K562 (cell line): ENCODE measurements at places on chromosomes 12 and 14. TPM values are rescaled to one million over a fixed set of nuclear protein-coding genes. Genes with fewer than 3 reads are reported as not detected.

The SPTB gene
- polyA plus RNA-seq = 16.9 and 17.1 TPM in 2 replicates

The USP44 gene
- 2.3 and 2.9 TPM in 2 replicates for polyA plus RNA-seq

DNA sequence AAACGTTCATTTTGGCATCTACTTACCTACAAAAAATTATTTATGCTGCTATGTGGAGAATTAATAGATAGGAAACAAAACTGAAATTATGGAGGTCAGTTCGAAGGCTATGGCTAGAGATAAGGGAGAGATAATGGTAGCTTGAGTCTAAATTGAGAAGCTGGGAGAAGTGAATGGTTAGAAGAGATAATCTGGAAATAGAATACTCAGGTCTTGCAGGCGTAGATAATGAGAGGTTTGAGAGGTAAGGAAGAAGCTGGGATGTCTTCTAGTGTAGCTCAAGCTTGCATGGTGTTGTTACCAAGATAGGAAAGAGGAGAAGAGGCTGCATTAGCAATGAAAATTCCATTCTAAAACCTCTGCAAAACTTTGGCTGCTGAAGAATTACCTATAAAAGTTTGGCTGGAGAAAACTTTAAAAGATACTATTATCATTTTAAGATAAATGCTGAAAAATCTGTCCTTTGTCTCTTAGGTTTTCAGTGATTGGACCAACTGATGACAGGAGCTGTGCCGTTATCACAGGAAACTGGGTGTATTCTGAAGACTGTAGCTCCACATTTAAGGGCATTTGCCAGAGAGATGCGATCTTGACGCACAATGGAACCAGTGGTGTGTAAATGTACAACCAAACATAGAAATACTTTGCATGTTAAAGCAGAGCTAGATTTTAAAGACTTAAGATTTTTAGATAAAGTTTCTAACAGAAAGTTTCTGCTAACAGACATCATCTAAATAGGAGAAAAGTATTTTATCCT, 14.1 kb downstream of the KLRF2 start:
- DNase-seq = no peak

DNA sequence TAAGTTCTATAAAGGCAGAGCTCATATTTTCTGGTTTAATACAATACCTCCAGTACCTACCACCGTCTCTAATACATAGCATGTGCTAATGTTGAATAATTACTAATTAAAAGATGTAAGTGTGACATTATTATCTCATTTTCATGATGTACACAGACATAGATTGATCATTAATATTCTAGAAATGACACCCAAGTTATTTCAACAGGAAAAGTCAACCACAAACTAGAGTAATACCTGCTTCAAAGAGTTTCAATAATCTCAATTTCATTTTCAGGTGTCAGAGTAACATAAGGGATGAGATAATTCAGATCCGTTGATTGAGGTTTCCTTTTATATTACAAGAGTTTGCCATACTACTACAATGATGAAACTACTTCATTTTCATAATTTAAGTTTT, 388.9 kb downstream of the SOX5 start:
- no peak for DNase-seq
